ENCODE measurements at places on chromosomes 16 and 17.

DNA sequence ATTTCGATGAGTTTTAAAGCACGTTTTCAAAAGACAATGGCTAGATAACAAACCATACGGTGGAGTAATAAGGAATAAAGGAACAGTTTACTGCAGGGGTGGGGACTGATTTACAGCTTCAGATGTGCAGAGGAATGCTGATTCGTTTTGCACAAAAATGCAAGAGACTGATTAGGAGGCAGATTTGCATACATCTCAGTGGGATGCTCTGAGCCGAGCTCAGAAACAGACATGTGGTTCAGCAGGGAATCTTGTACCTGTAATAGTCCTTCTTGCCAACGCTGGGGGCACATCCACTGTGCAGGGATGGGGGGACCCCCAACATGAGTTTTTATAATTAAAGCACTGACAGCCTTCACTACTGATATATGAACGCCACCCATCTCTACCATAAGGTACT, 308.0 kb downstream of the GRIN2A start:
- no peak for DNase-seq

GRCh38 chr17:48055531-48056245, 7.5 kb downstream of the NFE2L1 start:
- DNase-seq: peak; percentile 22

DNA sequence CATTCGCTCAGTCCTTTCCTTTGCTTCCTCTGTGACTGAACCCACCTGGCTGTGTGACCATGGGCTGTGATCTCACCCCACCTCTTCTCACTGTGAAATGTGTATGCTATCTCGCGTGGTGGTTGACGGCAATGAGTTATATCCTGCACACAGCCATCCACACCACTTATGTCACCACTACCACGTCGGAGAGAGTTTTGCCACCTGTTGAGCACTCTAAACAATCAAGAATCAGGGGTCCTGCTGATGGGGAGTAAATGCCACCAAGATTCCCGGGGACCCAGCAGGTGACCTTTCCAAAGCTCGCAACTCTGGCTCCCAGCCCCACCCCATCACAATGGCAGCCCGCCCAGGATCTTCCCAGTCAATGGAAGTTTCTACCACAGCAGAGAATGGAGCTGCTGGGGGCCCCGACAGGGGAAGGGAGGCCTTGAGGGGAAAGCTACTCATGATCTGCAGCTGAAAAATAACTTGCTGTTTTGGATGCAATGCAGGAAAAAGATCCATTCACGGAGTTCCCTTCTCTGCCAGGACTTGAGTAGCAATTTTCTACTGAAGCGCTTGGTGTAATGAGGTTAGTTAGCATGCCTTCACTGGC, 26.2 kb upstream of the RCVRN start:
- no peak for DNase-seq

- no peak for DNase-seq
Observed at GRCh38 chr17:19756546-19756945, 8.4 kb upstream of the ALDH3A1 start.

GRCh38 chr16:56505181-56505580, 14.6 kb downstream of the BBS2 start:
- no peak for DNase-seq

DNA sequence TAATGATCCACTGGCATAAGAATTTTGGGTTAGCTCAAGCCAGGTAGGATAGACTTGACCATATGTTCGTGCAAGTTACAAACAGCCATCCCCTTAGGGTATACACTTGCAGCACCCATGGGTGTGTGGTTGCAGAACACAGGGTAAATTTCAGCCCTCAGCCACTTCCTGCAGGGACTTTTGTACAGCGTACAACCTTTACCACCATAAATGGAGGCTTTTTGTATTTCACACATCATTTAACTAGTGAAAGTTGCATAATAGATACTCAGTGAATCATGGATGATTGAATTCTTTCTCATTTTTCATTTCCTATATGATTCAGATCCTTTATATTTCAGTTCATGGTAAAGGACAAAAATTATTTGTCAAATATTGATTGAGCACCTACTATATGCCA, 473.9 kb downstream of the CDH13 start:
- DNase-seq: no peak

GRCh38 chr17:67290711-67291291, 45.8 kb upstream of the HELZ start:
- DNase-seq: no peak

DNA sequence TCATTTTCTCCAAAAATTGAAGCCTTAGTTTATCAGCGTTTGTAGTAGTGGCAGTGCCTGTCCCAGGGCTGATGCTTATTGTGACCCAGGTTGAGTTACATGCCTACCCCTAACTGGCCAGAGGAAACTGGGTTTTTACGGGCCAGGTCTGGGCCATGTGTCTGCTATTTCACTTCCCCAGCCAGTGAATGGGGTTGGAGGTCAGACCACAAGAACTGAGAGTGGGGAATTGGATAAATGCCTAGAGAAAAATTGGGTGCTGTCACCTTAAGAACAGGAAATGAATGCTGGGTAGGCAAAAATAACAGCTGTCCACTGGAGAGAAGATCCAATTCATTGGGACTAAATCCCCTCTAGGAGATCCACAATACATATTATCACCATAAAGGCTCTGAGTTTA, 5.2 kb downstream of the ADPRM start:
- DNase-seq: peak; percentile 22

DNA sequence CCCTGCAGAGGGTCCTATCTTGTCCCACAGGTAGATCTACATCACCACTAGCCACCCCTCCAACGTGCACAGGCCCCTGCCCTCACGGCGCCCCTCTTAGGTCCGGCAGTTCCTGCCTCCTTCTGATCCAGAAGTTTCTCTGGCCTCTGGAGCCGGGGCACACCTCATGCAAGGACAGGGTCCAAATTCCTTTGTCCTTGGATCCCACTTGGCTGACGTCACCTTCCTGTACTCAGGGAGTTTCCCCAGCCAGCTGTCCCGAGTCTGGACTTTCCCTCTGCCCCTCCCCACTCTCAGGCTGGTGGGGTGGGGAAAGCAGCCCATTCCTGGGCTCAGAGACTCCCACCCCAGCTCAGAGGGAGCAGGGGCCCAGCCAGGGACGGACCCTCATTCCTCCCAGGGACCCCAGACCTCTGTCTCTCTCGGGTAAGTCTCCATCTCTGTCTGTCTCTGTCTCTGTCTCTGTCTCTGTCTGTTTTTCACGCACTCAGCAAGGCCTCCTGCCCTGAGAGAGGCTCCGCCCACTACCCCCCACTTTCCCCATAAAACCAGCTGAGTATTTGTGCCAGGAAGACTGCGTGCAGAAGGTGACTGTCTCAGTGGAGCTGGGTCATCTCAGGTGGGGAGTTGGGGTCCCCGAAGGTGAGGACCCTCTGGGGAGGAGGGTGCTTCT, at the start of gene IL32:
Gene IL32 (plus strand): TSS at position 572 of the 673 bp plus-strand sequence. CDS start 172 bp downstream, outside the sequence.
- DNase-seq: no peak

- no peak for DNase-seq
Observed at GRCh38 chr16:52488837-52489289, 58.1 kb downstream of the TOX3 start.

DNA sequence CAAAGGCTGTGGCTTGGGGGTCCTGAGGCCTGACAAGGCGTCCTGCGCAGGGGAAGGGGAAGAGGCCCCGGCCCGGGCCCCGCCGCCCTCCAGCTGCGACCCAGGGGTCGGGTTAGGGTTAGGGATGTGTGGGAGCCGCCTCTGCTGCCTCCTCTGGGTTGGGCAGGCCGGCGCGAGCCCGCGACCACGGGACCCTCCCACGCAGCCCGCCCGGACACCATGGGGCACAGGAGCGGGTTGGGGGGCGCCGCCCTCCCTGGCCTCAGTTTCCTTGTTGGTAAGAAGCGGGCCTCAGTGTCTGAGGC, 386 bp downstream of the CIAO3 start:
- no peak for DNase-seq

GRCh38 chr17:38885728-38886642, 16.1 kb downstream of the LASP1 start:
- no peak for DNase-seq

DNA sequence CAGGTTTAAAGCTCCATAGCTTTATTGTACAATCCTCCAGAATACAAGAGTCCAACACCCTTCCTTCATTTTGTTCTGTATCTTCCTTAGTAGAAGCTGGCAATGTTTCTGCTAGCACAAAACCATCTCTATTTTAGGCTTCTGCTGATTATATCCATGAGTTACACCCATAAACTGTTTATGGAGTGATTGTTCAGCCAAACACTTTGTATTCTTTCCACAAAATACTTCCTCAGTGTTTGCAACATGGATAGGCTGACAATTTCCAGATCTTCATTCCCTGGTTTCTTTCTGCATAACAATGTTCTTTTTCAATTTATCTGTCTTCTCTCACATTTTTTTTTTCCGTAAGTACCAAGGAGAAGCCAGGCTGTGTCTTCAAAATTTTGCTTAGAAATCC, 839.9 kb upstream of the CDH8 start:
- DNase-seq: no peak

DNA sequence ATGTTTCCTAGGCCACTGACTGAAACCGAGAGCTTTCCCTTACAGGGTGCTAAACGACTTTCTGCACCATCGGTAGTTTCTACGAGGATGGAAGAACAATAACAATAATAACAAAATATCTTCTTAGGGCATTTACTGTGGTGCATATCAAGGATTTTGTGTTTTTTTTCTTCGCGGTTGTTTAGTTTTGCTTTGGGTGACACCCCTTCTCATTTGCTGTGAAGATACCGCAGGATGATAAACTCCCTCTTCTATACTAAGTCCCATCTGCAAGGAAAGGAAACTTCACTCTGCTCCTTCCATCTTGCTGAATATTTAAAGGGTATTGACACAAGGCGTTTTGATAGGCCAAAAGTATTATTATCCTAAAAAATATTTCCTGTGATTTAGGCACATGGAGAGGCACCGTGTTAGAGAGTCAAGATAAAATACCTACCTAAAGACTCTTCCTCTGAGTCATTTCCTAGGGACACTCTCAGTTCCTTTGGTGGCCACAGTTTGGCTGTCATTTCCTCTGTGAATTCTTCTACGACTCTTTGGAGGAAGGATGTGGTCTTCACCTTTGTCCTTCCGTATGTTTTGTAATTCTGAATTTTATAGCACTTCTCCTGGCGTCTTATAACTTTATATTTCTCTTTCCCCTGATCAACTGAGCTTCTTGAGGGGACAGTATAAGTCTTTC, 318.8 kb downstream of the CDH13 start:
- no peak for DNase-seq

DNA sequence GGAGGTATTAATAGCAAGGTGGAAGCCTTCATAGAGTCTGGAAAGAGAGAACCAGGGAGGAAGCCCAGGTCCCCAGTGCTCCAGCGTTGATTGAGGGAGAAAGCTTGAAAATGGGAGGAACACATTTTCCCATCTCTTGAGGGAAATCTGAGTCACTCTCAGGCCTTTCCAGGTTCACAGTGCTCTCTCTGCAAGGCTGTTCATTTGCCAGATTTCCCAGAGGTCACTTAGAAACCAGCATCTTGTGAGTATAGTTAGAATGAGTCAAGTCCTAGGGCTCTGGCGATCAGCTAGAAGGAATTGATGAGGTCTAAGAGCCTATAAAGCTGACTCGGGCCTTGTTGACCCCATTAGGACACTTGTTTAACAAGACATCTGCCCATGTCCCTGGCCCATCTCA, 17.7 kb upstream of the ZNF594 start:
- no peak for DNase-seq

GRCh38 chr16:82715160-82715559, 88.4 kb downstream of the CDH13 start:
- DNase-seq: no peak

- DNase-seq: no peak
Observed at GRCh38 chr17:57726213-57726790, 18.8 kb downstream of the CCDC182 start.

All from hematopoietic multipotent progenitor cell treated with erythropoietin and hydrocortisone succinate and interleukin-3 and kit ligand, for 8 days (in vitro differentiated cells).